ENCODE measurements at places on chromosomes 5 and 9. TPM values are rescaled to one million over a fixed set of nuclear protein-coding genes. Genes with fewer than 3 reads are reported as not detected.

DNA sequence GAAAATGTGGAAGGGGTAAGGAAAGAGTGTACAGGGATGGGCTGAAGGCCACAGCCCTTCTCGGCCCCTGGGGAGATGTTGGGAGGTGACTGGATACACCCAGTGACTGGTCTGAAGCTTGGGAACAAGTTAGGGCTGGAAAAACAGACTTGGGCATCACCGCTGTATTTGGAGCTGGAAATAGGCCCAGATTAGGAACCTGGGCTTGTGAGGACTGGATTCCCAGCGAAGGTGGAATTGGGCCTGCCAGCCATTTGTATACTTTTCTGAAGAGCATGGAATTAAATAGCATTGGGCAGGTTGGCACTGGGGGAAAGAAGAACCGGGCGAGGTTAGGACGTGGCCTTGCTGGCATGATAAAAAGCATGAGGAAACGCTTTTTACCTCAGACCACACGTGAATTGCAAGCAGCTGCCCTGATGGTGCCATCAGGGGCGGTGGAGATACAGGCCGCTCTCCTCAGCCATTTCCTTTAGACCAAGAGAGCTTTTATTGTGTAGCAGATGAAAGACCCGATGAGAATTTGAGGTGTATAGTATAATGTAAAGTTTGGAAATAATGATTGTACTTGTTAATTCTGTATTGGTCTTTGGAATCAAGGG is 37.8 kb downstream of the OTULIN start:
- H3K27me3 ChIP-seq = no peaks in the 10 kb centered on the region
- H3K27ac ChIP-seq = no peak overlapping the region
- H3K4me3 ChIP-seq = no peak overlapping the region
- peaks cover 26% of the 10 kb centered on the region for H3K4me1 ChIP-seq
- DNase-seq = no peak
- H3K36me3 ChIP-seq = peaks cover 7% of the 10 kb centered on the region

- no peaks in the 10 kb centered on the region for H3K27me3 ChIP-seq
- H3K4me3 ChIP-seq = no peak overlapping the region
- no peak overlapping the region for H3K27ac ChIP-seq
- H3K4me1 ChIP-seq = no peaks in the 10 kb centered on the region
These were observed 43.2 kb upstream of the ASTN2 start for GRCh38 chr9:117458066-117458465.

- H3K4me1 ChIP-seq = peaks cover 35% of the 10 kb centered on the region
- peak overlapping the region; percentile 66 for H3K27ac ChIP-seq
- H3K36me3 ChIP-seq = no peaks in the 10 kb centered on the region
- H3K27me3 ChIP-seq = no peaks in the 10 kb centered on the region
- peak overlapping the region; percentile 25 for H3K4me3 ChIP-seq
These were observed 1.5 kb downstream of the SPAAR start for GRCh38 chr9:35910613-35911359.

OLFM1 gene
- total RNA-seq = 2.1 TPM

DNA sequence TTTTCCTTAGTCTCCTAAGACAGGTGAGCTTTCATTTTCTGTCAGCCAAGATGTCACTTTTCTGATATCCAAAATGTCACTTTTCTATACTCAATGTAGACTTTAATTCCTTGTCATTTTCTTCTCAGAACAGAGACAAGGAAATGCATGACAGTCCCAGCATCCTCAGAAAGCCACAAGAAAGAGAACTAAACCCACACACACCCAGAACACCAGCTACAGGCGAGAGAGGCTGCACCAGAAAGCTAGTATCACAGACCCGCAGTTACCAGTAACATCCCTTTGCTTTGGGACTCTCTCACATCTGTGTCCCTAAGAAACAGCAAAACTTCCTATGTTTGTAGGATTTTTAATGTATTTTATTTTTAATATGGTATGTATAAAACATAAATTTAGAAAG is 17.1 kb downstream of the TRMO start:
- no peaks in the 10 kb centered on the region for H3K27me3 ChIP-seq
- H3K4me3 ChIP-seq = peak overlapping the region; percentile 51
- H3K27ac ChIP-seq = peak overlapping the region; percentile 95
- DNase-seq = peak; percentile 87
- H3K36me3 ChIP-seq = peaks cover 2% of the 10 kb centered on the region
- H3K4me1 ChIP-seq = peaks cover 77% of the 10 kb centered on the region

DNA sequence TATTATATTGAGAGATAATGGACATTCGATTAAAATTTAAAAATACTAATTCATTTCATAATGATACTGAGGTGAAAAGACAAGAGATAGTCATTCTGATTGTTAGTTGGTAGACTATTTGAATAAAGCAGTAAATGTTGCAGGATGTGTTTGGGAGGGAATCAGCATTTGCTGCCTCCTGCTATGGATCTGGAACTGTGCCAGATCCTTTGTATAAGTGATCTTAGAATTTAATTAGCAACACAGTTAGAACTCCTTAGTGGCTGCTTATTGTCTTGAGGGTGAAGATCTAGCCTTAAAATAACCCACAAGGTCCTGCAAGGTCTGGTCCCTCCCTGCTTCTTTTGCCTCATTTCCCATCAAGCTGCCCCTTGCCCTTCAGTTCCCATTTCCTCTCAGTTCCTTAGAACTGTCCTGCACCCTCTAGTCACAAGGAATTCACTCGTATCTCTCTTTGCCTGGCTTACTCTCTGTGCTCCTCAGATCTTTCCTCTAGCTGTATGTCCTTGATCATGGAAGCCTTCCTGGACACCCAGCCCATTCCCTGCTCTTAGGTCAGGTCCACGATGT is 12.5 kb downstream of the LECT2 start:
- no peaks in the 10 kb centered on the region for H3K27me3 ChIP-seq
- H3K4me3 ChIP-seq = no peak overlapping the region
- no peak overlapping the region for H3K27ac ChIP-seq
- no peak for DNase-seq
- H3K4me1 ChIP-seq = no peaks in the 10 kb centered on the region

- H3K36me3 ChIP-seq = no peaks in the 10 kb centered on the region
- H3K4me3 ChIP-seq = no peak overlapping the region
- H3K27me3 ChIP-seq = no peaks in the 10 kb centered on the region
- no peaks in the 10 kb centered on the region for H3K4me1 ChIP-seq
These were observed 288.1 kb downstream of the TMEM167A start for GRCh38 chr5:82789095-82789494.

CNTNAP3B gene
- total RNA-seq = not detected

DNA sequence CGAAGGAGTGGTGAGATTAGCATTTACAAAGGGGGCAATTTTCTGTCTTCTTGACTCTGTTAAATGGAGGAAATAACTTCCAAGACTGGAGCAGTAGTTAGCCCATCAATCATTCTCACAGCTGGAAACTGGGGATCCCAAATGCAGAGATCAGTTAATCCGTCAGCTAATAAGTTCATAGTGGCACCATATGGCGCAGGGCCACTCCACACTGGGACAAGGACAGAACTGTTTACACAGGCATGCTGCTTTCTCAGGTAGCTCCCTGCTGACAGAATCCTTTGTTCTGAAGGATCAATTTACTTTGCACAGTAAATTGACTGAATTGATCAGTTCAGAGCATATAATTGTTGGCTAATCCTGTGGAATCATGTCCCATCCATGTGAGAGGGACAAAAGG is 395.7 kb downstream of the TMEM161B start:
- H3K27me3 ChIP-seq = no peaks in the 10 kb centered on the region
- no peak for DNase-seq
- H3K27ac ChIP-seq = no peak overlapping the region
- H3K4me1 ChIP-seq = no peaks in the 10 kb centered on the region

KCNV2 gene
- not detected for total RNA-seq

- H3K36me3 ChIP-seq = no peaks in the 10 kb centered on the region
- H3K27me3 ChIP-seq = no peaks in the 10 kb centered on the region
- DNase-seq = no peak
- no peaks in the 10 kb centered on the region for H3K4me1 ChIP-seq
- no peak overlapping the region for H3K4me3 ChIP-seq
These were observed 298.8 kb downstream of the NSG2 start for GRCh38 chr5:174344335-174344734.

- H3K36me3 ChIP-seq = peaks cover 11% of the 10 kb centered on the region
- H3K4me3 ChIP-seq = peak overlapping the region; percentile 52
- peak; percentile 83 for DNase-seq
- H3K27ac ChIP-seq = peak overlapping the region; percentile 93
These were observed 2.7 kb upstream of the NSMF start for GRCh38 chr9:137461663-137462395.

- no peaks in the 10 kb centered on the region for H3K27me3 ChIP-seq
- no peak overlapping the region for H3K27ac ChIP-seq
- H3K36me3 ChIP-seq = no peaks in the 10 kb centered on the region
- no peak overlapping the region for H3K4me3 ChIP-seq
- H3K4me1 ChIP-seq = no peaks in the 10 kb centered on the region
These were observed 84.4 kb upstream of the KLF9 start for GRCh38 chr9:70498866-70499265.

ANKDD1B gene
- 0.70 TPM for total RNA-seq

MYOT gene
- not detected for total RNA-seq

DNA sequence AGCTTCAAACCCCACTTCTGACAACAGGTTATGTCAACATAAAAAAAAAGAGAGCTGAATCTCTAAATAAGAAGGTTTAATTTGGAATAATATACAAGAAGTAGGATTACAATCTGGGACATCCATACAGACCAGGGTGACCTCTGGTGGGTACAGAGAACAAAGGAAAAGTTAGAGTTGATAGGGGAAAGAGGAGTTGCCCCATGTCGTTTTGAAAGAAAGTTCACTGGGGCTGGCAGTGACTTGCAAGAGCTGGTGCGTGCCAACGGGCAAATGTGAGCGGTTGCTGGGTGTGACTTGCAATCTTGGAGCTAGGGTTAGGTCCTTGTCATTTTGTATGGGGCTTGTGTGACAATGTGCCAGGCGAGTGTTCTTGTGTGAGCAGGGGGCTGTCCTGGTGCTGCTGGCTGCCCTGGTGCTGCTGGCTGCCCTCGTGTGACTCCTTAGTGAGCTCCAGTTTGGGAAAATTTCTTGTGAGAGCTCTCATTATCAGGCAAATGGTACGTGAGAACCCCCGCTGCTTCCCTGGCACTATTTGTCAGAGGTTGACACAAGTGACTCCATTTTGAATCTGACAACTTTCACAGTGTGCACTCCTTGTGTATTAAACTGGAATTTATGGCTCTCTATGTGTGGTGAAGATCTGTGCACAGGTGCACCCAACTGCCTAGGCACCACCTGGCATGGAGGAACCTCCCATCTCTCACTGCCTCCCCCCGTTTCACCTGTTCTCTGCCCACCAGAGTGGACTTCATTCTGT is 69.8 kb downstream of the UBE2QL1 start:
- H3K27ac ChIP-seq = no peak overlapping the region
- H3K4me1 ChIP-seq = no peaks in the 10 kb centered on the region
- no peak overlapping the region for H3K4me3 ChIP-seq
- no peaks in the 10 kb centered on the region for H3K36me3 ChIP-seq

DNA sequence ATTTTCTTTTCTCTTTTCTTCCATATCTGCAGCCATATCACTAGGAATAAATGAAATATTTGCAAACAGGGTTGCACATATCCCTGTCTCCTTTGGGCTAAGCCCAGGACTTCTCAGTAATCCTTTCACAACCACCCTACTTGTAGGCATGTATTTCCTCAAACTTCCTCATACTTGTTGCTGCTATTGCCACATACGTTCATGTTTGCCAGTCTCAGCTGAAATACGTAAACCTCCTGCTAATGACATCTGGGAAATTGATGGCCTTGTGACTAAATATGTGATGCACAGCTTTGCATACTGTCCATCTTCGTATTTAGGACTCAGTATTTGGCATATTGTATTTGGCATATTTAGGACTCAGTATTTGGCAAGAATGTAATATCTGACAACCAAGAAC is 224.6 kb downstream of the PLK2 start:
- no peak overlapping the region for H3K27ac ChIP-seq
- H3K4me3 ChIP-seq = no peak overlapping the region
- no peaks in the 10 kb centered on the region for H3K36me3 ChIP-seq

- H3K27me3 ChIP-seq = no peaks in the 10 kb centered on the region
- no peak overlapping the region for H3K27ac ChIP-seq
- no peak overlapping the region for H3K4me3 ChIP-seq
- H3K36me3 ChIP-seq = no peaks in the 10 kb centered on the region
These were observed 2085.2 kb upstream of the ACO1 start for GRCh38 chr9:30299126-30299780.

GRCh38 chr9:93861736-93862358 is 93.3 kb downstream of the BARX1 start:
- H3K4me3 ChIP-seq = no peak overlapping the region
- no peaks in the 10 kb centered on the region for H3K27me3 ChIP-seq
- no peak overlapping the region for H3K27ac ChIP-seq
- H3K36me3 ChIP-seq = no peaks in the 10 kb centered on the region
- H3K4me1 ChIP-seq = no peaks in the 10 kb centered on the region

GRCh38 chr5:142191776-142192175 is 83.2 kb downstream of the NDFIP1 start:
- H3K4me3 ChIP-seq = no peak overlapping the region
- H3K36me3 ChIP-seq = no peaks in the 10 kb centered on the region
- no peaks in the 10 kb centered on the region for H3K4me1 ChIP-seq
- no peak overlapping the region for H3K27ac ChIP-seq

- no peak overlapping the region for H3K27ac ChIP-seq
- no peaks in the 10 kb centered on the region for H3K27me3 ChIP-seq
- no peak for DNase-seq
- H3K36me3 ChIP-seq = peaks cover 14% of the 10 kb centered on the region
- no peak overlapping the region for H3K4me3 ChIP-seq
- H3K4me1 ChIP-seq = peaks cover 9% of the 10 kb centered on the region
These were observed 8.9 kb downstream of the MTRR start for GRCh38 chr5:7877851-7878250.

DNA sequence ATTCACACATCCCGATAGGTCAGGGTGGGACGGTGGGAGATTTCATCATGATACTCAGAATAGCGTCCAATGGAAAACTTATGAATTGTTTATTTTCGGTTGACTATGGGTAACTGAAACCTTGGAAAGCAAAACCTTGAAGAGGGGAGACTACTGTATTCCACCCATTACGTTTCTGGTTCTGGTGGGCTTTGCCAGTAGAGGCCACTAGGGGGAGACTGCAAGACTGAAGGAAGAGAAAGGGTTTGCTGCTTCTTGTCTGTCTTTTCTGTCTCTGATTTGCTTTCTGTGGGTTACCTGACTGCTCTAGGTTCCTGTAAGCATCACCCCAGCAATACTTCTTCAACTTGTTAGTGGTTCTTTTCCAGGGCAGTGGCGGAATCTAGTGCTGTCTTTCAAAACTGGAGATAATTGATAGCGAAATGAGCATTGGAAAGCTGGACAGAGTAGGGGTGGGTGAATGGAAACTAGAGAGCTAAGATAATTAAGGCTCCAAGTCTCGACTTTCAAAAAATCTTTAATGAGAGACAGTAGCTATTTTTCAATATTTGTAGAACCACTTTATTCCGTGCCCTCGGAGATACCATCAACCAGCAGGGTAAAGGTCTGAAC is 27.0 kb downstream of the GRIN3A start:
- no peak for DNase-seq
- H3K4me1 ChIP-seq = no peaks in the 10 kb centered on the region
- no peaks in the 10 kb centered on the region for H3K27me3 ChIP-seq
- H3K27ac ChIP-seq = no peak overlapping the region

DNA sequence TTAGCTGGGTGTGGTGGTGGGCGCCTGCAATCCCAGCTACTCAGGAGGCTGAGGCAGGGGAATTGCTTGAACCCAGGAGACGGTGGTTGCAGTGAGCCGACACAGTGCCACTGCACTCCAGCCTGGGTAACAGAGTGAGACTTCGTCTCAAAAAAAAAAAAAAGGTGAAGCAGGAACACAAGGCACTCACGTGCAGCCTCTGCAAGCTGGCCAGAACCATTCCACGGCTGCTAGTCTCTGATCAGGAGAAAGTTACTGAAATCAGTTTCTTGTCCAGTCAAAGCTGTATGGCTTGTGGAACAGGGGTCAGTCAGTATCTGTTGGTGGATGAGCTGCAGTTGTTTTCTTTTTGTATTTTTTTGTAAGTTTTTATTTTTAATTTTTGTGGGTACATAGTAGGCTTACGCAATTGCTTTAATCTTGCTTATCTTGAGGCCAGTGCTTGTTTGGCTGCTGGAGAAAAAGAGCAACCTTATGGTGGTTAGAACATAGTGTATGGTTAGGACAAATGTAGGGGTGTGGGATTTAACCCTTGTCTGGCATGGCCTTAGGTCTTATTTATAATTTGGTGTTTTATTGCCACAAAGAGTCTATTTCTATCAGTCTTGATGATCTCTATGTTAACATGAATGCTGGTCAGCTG is 32.7 kb upstream of the GTF2H2C start:
- no peak overlapping the region for H3K27ac ChIP-seq
